ENCODE measurements at places on chromosomes 2 and 18. TPM values are rescaled to one million over a fixed set of nuclear protein-coding genes. Genes with fewer than 3 reads are reported as not detected.

POTEC gene
- not detected for total RNA-seq

ARHGAP15 gene
- not detected for total RNA-seq

TUBA3E gene
- total RNA-seq: not detected

GPR155 gene
- 1.2 TPM for total RNA-seq

PEX13 gene
- total RNA-seq: 11.7 TPM

KCNG2 gene
- 2.2 TPM for total RNA-seq

CROCC2 gene
- not detected for total RNA-seq

LHCGR gene
- not detected for total RNA-seq

RAB27B gene
- total RNA-seq: 0.93 TPM

MDH1B gene
- 0.93 TPM for total RNA-seq

All from pericardium fibroblast (primary cell).